COLO829 (cell line): ENCODE measurements at places on chromosomes 5 and 9.
A peak's percentile ranks its signal among the peaks of the same experiment; 100 is the strongest.

DNA sequence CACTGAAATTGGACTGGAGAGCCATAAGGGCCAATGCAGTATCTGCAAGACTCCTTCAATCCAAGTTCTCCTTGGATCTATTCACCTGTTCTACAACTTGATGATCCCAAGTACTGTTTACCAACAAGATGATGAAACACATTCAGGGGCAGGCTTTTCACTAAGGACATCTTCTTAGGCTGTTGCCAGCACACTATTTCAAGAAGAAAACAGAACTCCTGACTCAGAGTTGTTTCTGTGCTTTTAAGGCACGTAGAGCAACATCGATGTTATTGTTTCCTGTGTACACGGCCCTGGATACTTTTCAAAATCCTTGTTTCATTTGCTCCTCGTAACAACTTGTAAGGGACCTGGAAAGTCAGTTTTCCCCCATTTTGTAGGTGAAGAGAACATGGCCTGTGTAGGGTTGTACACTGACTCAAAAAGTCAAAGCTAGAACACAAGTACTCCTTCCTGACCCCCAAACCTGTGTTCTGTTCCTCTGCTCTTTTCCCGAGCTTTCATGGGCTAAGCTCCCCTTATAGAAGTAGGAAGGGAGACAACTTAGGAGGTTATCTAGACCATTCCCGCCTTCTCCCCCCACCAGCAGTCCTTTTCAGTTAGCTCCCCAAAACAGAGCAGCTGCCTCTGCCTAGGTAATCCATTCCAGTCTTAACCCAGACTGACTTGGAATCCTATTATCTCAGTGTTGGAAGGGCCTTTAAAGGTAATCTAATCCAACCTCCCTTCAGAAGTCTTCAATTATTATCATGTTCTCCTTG lies 5.2 kb upstream of the MGAT1 start:
- no peak for DNase-seq

DNA sequence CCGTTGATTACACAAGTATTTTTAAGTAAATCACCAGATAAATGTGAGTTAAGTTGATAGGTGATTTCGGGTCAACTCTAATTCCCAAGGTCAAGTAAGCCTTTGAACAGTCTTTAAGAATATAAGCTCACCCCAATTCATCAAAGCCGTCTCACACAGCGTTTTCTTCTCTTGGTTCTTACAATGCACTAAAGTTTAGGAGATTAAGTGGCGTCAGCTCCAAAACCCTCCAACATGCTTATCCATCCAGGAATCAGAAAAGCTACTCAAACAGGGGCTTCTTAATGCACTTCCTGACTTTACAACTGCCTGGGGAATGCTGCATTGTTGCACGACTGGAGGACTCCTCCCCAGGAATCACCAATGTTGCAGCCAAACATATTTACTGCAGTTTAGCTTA lies 206.2 kb upstream of the EFNA5 start:
- no peak for DNase-seq

- peak; percentile 58 for DNase-seq
These were observed 51.0 kb downstream of the FKTN start for GRCh38 chr9:105608721-105609598.

- DNase-seq = no peak
These were observed 3.8 kb downstream of the SELENOP start for GRCh38 chr5:42807722-42808447.

GRCh38 chr5:134649163-134649835 lies 714 bp downstream of the SEC24A start:
- DNase-seq = peak; percentile 8

GRCh38 chr5:14582797-14583137 lies 1.2 kb downstream of the OTULINL start:
- DNase-seq = no peak

DNA sequence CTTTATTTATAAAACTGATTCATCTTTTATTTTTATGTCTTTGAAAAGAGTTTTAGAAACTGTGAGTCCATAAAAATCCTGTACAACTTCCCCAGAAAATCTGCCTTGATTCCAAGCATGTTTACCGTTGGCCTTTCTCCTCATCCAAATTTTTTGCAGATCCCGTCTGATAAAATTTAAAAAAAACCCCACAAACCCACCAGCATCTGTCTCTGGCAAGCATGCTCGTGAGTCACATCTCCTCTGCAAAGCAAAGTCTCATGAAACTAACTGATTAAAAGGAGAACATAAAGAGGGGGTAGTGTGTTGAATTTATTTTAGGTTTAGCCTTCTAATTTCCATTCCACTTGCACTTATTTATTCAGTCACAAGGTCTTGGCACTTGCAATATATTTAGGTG lies 109.4 kb downstream of the MAT2B start:
- no peak for DNase-seq

- DNase-seq = no peak
These were observed 52.3 kb upstream of the ICE1 start for GRCh38 chr5:5370059-5370774.

DNA sequence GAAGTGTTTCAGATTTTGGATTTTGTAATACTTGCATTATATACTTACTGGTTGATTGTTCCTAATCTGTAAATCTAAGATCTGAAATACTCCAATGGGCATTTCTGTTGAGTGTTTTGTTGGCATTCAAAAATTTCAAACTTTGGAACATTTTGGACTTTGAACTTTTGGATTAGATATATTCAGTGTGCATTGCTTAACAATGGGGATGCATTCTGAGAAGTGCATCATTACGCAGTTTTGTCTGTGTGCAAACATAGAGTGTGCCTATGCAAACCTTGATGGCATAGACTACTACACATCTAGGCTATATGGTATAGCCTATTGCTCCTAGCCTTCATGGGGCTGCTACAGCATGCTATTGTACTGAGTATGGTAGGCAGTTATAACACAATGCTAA lies 325.4 kb downstream of the KDM4C start:
- DNase-seq = no peak

- DNase-seq = peak; percentile 2
These were observed 246.5 kb downstream of the PTPRD start for GRCh38 chr9:10366171-10366779.

GRCh38 chr5:16671208-16671607 lies 54.4 kb upstream of the RETREG1 start:
- no peak for DNase-seq

DNA sequence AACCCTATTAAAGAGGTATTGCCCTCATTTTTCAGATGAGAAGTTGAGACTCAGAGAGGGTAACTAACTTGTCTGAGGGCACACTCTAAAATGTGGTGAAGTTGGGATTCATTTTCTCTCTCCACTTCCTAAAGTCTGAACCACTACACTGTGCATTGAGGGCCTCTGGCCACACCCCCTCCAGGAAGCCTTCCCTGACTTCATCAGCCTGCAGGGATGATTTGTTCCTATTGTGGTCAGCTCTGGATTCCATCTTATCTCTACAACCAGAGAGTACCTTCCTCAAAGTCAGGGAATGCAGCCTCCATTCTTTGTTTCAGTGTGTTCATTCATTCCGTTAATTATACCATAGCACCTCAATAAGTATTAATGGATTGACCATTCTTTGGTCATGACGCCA lies 356.0 kb upstream of the PANK3 start:
- no peak for DNase-seq

- no peak for DNase-seq
These were observed 34.7 kb downstream of the GGTA1 start for GRCh38 chr9:121464968-121465367.
